Activated CD8-positive, alpha-beta memory T cell treated with anti-CD3 and anti-CD28 coated beads for 24 hours (primary cell): ENCODE measurements at places on chromosomes 5 and 9.

- DNase-seq: no peak
These were observed 114.6 kb upstream of the MAP3K1 start for GRCh38 chr5:56700711-56701110.

- no peak for DNase-seq
These were observed at the start of gene KCNV2 for GRCh38 chr9:2717385-2717784. Gene KCNV2, plus strand, starts transcription at chr9:2717510. Its CDS starts 230 bp downstream, at chr9:2717740.

DNA sequence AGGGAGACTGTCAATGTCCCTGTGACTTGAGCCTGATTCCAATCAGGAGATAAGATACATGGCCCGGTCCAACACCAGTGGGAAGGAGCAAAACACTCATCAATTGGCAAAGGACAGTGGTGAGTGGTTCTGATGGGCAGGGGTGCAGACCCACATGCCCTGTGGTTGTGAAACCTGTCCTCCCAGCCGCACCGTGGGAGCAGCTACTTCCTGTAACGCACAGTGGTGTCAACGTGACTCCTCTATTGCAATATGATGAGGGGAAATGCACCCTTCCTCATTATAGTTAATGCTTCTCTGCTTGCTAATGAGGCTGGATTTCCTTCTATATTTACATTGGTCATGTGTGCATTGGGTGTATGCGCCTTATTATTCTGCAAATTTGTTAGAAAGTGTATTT is 223.0 kb downstream of the IRX1 start:
- no peak for DNase-seq

DNA sequence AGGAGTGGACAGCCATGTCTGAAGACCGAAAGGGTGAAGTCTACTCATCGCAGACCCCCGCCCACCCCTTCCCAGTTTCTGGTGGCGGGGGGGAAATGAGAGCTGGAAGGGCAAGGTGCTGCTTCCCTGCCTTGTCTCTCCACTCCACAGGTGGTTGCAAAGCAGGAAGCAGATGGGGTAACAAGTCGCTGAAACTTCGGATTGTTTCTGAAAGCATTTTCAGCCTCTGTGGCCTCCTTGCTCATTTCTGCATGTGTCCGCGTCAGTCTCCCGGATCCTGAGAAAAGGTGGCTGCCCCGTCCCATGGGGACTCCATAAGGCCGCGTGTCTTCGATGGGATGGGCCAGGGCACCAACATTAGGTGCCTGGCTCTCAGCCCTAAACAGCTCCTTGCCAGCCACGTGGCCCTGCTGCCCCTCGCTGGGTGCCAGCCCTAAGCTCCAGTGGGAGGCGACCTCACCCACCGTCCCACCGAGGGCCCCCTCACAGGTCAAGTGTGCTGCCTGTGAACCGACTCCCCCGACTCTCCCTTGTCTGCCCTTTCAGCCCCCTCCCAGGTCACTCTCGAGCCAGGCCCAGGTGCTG is 971 bp downstream of the PHYKPL start:
- no peak for DNase-seq

- DNase-seq: no peak
These were observed 35.6 kb downstream of the MEF2C start for GRCh38 chr5:88847420-88847819.

GRCh38 chr9:2138646-2139045 is 123.5 kb downstream of the SMARCA2 start:
- no peak for DNase-seq

DNA sequence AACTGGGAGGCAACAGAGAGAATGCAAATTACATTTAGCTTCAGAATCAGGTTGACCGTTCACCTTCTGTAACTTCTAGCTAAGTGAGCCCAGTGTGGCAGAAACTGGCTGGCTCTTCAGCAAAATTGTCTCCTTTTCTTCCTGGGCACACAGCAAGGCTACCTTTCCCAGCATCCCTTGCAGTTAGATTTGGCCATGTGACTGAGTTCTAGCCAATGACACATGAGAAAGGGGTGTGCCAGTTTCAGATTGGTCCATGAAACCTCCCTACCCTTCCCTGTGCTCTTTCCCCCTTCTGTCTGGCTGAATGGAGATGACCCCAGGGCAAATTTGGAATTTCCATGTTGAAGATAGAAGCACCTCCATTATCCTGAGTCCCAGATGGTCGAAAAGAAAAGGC is 72.5 kb upstream of the SMIM23 start:
- no peak for DNase-seq
